ENCODE measurements at places on chromosomes 16 and 17.

GRCh38 chr17:75624021-75624420, 9.2 kb upstream of the SMIM5 start:
- DNase-seq, result no peak

GRCh38 chr16:20401475-20402016, 3.0 kb downstream of the PDILT start:
- no peak for DNase-seq

DNA sequence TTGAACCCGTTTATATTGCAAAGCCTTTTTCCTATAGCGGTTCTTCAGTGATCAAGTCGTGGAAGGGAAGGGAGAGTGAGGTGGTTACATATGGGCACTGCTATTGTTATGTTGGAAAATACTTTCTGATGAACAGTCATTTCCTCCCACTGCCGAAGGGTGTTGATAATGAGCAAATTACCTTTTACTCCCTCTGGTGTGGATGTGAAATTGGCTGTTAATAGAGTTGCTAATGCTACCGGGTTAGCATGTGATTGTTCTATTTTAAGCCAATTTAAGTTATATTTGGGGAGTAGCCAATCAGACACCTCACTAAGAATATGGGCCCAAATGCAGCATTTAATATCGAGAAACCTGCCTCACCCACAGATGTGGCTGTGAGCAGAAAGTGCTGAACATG, 15.6 kb upstream of the PMFBP1 start:
- DNase-seq, result no peak

- DNase-seq, result no peak
Measured at GRCh38 chr17:47694581-47695428, 844 bp downstream of the TBKBP1 start.

DNA sequence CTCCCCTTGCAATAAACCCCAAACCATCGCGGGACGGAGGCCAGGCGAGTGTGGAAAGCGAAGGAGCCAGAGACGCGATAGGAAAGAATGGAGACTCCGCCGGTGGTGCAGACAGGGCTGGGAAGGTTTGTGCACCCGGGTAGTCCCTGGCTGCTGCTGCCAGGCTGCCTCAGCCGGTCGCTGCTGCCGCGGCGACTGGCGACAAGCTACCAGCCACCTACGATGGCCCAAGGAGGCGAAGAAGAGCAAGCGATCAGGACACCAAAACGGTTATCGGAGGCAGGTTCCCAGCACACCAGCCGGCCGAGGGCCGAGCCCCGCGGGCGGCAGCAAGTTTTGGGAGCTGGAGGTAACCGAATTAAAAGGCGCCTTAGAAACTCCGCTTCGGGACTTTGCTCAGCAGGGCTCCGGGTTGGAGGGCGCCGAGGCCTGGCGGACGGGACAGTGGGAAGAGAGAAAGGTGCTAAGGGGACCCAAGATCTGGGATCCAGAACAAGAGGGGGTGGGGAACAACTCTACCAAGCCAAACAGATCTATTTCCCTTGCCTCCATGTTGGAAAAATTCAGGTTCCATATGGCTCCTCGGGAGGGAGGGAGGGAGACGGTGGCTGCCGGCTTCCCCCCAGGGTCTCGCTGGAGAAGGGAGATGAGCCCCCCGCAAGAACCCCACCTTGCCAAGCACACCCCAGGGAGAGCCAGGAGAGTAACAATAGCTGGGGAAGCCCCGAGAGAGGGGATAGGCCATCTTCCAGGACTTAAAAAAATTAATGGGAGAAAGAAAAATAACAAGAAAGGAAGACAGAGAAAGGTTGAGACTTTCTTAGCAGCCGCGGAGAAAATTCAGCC, 9.7 kb upstream of the HOXB2 start:
- DNase-seq, result no peak

DNA sequence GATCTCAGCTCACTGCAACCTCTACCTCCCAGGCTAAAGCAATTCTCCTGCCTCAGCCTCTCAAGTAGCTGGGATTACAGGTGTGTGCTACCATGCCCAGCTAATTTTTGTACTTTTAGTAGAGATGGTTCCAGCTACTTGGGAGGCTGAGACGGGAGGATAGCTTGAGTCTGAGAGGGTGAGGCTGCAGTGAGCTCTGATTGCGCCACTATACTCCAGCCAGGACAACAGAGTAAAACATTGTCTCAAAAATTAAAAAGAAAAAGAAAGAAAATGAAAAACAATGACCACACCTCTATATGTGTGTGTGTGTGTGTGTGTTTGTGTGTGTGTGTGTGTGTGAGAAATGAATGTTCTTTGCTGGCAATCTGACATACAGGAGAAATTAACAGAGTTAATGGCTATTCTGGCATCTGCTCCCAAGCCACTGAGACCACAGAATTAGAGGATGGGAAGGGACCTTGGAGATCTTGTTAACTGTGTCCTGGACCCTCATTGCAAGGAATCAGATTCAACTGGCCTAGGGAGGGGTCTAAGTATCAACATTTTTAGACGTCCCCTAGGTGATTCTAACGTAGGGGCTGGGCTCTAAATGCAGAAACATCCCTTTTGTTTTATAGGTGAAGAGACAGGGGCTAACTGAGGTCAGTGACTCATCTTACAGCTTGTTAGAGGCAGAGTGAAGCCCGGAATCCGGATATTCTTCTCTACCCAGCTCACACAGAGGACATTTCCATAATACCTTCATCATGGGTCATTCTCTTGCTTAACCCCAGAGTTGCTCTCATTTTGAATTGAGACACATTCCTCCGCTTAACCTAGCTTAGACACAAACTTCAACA, 16.4 kb upstream of the MARCHF10 start:
- DNase-seq, result no peak

DNA sequence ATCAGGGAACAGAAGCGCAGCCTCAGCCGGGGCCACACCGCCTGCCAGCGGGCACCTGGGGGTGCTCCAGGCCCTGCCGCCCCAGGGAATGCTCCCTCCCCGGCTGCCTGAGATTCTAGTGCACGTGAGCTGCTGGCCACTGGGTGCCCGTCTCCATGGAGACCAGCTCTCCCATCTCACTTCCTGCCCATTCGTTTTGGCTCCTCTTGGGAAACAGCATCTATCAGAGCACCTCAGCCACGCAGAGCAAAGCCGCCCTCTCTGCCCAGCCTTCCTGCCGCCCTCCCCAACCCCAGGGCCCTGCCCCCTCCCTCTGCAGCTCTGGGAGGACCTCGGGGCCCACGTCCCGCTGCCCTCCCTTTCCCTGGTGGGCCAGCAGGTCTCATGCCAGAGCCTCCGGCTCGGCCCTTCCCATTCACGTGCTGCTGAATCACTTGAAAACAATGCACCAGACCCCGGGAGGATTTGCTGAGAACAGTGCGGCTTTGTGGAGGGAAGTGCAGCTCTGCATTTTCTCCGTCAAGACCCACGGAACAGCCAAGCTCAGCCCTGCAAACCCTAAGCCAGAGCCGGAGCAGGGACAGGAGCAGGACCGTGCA, 19.4 kb downstream of the CEP295NL start:
- no peak for DNase-seq

DNA sequence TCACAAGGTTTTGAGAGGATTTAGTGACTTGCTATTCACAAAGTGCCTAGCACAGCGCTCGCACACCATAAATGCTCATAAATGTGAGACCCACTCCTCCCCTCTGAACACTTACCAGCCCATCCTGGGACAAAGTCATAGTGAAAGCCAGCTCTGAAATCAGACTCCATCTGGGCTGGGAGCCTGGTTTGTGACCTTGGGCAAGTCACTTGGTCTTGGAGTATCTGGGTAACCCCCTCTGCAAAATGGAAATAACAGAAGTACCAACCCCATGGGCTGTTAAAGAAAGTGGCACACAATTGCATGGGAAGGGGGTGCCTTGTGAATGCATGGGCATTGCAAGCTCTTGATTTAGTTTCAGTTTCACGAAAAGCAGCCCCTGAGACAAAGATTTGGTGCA, 104.7 kb upstream of the CDH5 start:
- DNase-seq, result no peak

GRCh38 chr17:289409-289808, 63.2 kb downstream of the RPH3AL start:
- DNase-seq, result no peak

DNA sequence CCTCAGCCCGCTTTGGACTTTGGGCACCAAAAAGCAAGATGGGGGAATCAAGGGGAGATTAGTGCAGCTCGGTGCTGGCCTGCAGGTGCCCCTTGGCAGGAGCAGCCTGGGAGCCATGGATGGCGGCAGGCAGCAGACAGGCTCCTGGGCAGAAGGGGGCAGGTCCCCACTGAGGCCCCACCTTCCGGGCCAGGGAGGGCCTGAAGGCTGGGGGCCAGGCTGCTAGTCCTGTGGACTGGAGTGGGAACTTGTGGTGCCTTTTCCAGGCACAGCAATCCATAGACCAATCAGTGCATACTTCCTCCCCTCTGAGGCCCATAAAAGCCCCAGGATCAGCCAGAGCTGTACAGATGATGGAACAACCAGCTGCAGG, 64.0 kb downstream of the USP32 start:
- DNase-seq, result no peak
